ENCODE measurements at places on chromosomes 7 and 10.

GRCh38 chr7:135337506-135337905 lies 103.9 kb downstream of the STRA8 start:
- DNase-seq, result no peak

- DNase-seq, result no peak
These were observed 12.7 kb downstream of the SHH start for GRCh38 chr7:155799514-155799913.

GRCh38 chr7:110142939-110143526 lies 947.9 kb upstream of the LRRN3 start:
- DNase-seq, result no peak

DNA sequence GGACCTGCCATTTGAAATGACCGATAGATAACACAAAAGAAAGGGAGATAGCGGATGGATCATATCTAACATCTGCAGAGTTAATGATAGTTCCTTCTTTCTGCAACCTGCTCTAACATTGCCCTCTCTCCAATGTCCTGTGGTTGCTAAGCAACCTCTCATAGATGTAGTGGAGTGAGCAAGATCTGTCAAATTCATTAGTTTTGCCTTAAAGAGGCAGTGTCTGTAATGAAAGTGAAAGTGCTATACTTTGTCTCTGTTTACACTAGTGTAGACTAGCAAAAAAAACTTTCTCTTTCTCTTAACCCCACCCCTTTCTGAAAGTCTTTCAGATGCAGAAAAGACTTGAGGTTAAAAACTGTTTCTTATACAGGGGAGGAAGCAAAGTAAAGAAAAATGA lies 1196.9 kb downstream of the SORCS3 start:
- DNase-seq, result no peak

DNA sequence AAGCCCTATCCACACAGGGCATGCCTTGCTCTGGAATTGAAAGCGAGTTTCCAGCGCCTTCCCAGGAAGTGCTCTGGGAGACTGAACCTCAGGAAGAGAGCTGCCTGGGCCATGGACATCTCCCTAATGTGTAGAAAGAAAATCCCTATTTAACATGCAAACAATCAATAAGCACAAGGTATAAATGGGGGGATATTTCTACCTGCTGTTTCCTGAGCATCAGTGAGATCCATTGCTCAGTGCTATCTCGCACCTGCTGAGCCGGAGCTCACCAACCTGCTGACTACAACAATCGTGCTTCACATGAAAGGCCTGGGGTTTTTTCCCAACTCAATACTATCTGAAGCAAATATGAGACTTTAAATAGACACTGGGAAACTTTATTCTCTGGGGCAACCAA lies 584.0 kb downstream of the GLRX3 start:
- DNase-seq, result no peak

GRCh38 chr10:112376396-112376790 lies 2.5 kb downstream of the ACSL5 start:
- no peak for DNase-seq

DNA sequence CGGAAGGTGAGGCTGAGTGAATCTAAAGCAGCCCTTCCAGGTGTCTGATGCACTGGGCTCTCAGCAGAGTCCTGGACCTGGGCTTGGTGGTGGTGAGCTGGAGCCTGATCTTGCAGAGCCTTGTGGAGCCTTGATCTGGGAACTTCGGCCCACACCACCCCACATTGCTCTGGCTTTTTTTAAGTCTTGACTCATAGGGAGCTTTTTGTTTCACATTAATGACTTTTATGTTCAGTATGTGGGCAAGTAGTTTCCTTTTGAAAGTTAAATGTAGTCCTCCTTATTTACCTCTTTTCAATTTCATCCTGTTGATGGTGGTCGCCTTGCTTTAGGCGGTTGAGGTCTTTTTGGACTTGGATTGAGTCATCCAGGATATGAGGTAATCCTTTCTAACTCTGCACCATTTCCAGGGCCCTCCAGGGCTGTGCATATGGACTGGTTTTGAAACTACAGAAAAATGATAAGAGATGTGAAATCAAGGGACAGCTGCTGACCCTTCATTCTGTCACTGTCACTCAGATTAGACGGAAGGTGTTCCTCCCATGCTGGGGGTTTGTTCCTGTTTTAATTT lies 2.9 kb upstream of the NRAP start:
- no peak for DNase-seq

- no peak for DNase-seq
These were observed 300.9 kb upstream of the C7orf33 start for GRCh38 chr7:148289630-148290029.

- no peak for DNase-seq
These were observed 89.0 kb upstream of the STEAP4 start for GRCh38 chr7:88395715-88396114.

GRCh38 chr10:74968667-74969061 lies 142.3 kb downstream of the KAT6B start:
- no peak for DNase-seq

DNA sequence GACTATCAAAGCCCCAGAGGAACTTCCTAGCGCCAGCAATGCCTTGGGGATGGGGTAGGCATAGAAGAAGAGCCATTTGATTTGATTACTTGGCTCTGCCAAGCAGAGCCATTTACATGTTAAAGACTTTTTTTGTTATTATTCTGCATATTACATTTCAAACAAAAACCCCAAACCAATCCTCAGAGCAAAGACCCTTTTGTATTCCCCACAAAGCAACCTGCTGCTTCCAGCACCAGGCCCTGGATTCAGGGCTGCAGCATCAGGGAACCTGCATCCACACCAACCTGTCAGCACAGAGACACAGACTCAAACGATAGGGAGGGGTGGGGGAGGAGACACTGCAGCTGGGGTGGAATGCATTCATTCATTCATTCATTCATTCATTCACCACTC lies 73.2 kb downstream of the GRID1 start:
- no peak for DNase-seq

DNA sequence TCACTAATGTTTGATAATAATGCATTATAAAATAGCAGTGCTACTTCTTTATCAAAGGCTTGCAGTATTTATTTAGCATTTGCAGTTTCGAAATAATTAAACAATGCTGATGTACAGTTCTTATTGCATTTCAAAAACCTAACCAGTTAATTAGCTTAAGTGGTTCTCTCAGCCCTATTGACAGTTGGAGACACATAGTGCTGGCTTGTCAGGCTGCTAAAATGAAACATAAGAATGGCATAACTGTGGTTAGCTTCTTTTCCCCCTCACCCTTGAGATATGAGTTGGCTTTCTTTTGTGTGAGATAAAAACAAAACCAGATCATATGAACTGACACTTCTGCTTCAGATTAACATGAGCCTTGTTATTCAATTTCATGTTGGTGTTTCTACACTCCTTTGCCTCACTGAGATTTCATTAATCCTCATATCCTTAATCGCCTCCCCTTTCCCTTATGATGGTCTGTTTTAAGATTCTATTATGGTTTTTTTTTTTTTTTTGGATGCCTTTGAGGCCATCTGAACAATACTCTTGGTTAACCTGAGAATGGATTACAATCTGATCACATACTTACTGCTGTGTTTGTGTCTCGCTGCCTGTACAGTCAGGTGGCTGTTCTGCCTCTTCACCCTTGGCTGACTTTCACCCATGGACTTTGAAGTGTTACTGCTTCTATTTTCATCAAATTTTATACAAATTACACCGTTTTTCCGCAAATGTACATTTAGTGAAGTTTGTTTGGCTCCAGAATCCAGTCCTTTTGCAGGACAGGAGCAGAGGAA lies 108.0 kb downstream of the SDK1 start:
- DNase-seq, result no peak

GRCh38 chr7:16051561-16052255 lies 365.2 kb upstream of the MEOX2 start:
- DNase-seq, result no peak

DNA sequence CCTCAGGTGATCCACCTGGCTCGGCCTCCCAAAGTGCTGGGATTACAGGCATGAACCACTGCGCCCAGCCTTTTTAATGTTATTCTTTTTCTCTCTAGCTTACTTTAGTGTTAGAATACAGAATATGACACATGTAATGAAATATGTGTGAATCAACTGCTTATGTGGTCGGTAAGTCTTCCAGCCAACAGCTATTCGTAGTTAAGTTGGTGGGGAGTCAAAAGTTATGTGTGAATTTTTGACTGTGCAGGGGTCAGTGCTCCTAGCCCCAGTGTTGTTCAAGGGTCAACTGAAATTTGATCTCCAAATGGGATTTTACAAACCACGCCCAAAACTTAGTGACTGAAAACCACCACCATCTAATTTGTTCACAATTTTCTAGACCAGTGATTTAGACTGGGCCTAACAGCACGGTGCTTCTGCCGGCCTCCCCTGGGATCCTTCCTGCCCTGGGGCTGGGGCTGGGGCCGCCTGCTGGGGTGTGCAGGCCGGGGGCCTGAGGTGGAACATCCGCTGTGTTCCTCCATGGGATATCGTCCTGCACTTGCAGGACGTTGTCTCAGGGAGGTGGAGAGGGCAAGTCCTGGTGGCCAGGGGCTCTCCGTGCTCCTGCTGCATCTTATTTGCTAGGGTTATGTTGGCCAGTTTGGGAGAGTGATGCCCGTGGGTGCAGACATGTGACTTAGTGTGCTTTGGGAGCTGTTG lies 24.5 kb upstream of the GRB10 start:
- DNase-seq, result no peak

DNA sequence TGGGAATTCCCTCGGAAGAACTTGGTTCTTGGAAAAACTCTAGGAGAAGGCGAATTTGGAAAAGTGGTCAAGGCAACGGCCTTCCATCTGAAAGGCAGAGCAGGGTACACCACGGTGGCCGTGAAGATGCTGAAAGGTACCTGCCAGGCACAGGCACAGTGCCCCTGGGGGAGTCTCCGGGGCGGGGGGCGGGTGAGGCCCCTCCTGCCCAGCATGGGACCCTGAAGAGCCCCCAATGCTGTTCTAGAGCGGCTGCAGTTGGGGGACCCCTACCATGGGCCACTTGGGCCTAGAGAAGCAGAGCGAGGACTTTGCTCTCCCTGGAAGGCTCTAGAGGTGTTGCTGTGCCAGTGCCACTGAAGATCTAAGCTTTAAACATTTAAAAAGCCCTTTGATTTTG lies 21.6 kb upstream of the CSGALNACT2 start:
- no peak for DNase-seq

DNA sequence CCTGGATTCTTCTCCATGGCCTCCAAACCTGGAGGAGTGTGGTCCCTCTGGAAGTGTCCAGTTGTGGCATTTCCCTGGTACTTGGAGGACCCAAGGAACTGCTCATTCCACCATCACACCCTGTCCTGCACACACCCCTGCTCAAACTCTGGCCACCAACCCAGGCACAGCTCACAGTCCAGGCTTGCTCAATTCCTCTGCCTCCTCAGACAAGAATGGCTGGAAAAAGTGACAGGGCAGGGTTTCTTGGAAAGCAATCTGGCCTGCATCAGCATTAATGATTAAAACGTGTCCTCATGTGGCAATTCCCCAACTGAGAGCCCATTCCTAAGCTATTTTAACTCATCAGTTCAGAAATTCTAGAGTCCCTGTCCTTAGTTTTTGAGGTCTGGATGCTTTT lies 17.2 kb upstream of the TPST1 start:
- DNase-seq, result no peak

DNA sequence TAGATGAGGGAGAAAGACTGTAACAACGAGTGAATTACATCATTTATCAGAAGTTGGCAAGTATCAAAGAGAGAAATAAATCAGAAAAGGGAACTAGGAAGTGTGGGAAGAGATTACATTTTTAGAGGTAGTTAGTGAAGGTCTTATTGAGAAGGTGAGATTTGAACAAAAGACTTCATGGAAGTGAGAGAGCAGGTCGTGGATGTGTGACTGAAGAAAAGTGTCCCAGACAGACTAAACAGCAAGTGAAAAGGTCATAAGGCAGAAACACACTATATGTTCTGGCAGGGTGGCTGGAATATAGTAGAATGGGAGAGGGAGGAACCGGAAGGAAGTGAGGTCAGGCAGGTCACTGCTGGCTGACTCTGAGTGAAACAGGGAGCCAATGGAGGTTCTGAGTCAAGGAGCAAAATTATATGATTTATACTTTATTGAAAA lies 35.7 kb upstream of the RHOBTB1 start:
- no peak for DNase-seq

DNA sequence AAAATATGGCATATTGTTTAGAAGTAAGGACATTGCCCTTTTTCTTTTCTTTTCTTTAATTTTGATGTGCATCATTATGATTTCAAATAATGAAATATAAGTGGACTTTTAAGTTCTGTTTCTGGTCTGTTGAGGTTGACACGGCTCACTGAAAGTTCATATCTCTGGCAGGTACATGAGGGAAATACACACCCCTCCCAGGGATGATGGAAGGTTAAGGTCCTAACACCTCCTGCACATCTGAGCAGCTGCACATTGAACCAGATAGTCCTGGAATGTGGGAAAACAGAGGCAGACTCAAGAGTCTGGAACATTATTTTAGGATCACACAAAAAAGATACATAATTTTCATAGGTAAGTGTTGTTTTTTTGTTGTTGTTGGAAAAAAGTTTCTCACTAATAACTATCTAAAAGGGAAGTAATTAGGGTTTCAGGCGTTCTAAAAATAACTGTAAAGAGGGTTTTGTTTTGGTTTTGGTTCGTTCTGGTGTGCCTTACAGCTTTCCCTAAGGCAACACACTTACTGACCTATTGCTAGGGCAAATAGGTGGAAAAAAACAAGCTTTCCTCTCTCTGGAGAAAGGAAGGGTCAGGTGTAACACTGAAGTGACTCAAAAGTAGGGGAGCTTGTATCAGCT lies 201.2 kb upstream of the PRKCQ start:
- DNase-seq, result no peak

GRCh38 chr10:122052701-122053100 lies 63.7 kb downstream of the TACC2 start:
- no peak for DNase-seq

DNA sequence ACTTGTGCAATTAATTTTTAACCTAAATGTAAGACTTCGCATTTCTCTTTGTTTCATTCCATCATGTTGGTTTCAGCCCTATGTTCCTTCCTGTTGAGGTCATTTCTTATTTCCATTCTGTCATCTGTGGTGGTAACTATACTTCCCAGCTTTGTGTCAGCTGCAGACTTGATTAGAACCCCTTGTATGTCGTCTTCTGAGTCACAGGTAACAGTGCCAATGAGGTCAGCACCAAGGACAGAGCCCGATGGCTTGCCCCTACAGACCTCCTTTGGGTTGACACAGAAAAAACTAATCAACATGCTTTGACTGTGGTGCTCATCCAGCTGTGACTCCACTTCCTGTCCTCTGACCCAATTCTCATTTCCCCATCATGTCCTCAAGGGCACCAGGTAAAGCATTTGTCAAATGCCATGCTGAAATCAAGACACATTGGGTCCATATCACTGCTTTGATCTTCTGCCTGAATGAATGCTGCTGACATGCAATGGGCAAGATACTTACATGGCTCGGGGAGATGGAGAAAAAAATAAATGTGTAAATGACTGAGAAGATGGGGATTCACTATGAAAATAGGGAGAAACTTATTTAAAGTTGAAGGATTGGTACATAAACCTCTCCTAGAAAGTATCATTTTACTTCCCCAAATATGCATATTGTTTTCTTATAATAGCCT lies 25.6 kb upstream of the CRTAC1 start:
- no peak for DNase-seq

DNA sequence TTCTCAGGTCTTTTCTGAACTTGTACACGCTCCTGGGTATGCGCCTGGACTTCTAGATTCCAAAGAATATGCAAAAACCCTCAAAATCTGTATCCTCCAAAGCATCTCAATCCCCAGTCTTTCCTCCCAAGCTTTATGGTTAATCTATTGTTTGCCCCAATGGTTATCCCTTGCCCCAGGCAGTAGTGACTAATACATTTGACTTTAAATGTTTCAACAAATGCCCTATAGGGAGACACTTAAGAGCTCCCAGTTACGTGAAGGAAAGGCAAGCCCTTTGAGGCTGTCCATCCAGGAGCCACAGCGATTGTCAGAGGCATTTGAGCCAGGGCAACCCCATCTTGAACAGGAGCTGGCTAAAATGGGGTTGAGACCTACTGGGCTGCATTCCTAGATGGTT lies 12.7 kb upstream of the FOXL3 start:
- DNase-seq, result no peak

GRCh38 chr7:81638198-81638597 lies 131.6 kb downstream of the HGF start:
- no peak for DNase-seq

All from GOT3 (cell line).